ENCODE measurements at places on chromosomes 12 and 14. TPM values are rescaled to one million over a fixed set of nuclear protein-coding genes. Genes with fewer than 3 reads are reported as not detected.

DNA sequence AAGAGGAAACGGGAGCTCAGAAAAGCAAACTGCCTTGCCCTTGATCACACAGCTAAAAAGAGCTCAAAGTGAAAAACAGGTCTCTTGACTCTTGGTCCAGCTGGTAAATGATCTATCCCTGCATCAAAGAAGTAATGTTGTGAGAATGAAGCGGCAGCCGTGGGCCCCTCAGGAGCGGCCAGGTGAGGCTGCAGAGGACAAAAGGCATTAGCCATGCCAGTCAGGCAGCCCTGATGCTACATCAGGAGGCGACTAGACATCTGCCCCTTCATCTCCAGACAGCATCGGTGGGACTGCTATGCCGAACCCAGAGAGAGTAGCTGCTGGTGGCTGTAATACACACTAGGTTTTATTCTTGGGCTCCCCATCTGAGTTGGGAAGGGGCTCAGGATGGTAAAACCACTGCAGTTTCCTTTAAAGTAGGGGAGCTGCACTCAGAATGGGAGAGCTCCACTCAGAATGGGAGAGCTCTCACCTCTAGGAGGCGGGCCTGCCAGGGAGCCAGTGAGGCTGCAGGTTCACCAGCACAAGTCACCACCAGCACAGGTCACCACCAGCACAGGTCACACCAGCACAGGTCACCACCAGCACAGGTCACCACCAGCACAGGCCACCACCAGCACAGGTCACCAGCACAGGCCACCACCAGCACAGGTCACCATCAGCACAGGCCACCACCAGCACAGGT lies 120.1 kb downstream of the TSPAN9 start:
- DNase-seq: no peak

GRCh38 chr14:62066304-62066703 lies 304.1 kb downstream of the SNAPC1 start:
- DNase-seq: no peak

- no peak for DNase-seq
Observed at GRCh38 chr12:105814283-105814682, 324.5 kb downstream of the NUAK1 start.

- DNase-seq: peak; percentile 14
Observed at GRCh38 chr12:93563807-93564538, 8.5 kb upstream of the SOCS2 start.

GRCh38 chr12:42924482-42924881 lies 334.9 kb upstream of the PRICKLE1 start:
- DNase-seq: no peak

- DNase-seq: peak; percentile 74
Observed at GRCh38 chr12:94994312-94994711, 9.2 kb downstream of the NDUFA12 start.

GRCh38 chr12:11555195-11555594 lies 94.3 kb upstream of the ETV6 start:
- no peak for DNase-seq

- no peak for DNase-seq
Observed at GRCh38 chr12:30774599-30774998, 19.8 kb upstream of the CAPRIN2 start.

DNA sequence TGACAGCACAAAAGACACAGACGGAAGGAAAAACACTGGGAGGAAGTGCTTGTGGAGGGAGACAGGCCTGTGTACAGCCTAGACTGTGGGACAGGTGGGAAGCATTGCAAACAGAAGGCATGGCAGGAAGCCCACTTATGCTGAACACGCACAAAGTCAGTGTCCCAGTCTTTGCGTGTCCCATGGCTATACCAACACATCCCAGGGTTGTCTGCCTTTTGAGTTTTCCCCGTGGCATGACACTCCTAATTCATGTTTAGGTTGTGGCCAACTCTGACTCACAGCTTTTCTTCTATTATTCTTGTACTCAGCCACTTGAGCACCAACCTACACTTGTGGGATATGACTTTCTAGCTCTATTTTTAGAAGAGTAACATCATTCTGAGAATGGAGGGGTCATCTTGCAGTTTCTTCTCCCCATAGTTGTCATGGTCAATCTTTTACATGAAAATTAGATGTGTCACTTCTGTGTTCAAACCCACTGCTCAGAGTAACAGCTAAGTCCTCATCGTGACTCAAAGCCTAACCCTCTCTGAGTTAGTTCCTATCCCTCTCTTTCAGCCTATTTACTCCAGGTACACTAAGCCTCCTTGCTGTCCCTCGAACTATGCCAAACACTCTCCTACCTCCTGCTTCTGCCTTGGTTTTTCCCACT lies 27.5 kb upstream of the JPH4 start:
- DNase-seq: peak; percentile 31

DNA sequence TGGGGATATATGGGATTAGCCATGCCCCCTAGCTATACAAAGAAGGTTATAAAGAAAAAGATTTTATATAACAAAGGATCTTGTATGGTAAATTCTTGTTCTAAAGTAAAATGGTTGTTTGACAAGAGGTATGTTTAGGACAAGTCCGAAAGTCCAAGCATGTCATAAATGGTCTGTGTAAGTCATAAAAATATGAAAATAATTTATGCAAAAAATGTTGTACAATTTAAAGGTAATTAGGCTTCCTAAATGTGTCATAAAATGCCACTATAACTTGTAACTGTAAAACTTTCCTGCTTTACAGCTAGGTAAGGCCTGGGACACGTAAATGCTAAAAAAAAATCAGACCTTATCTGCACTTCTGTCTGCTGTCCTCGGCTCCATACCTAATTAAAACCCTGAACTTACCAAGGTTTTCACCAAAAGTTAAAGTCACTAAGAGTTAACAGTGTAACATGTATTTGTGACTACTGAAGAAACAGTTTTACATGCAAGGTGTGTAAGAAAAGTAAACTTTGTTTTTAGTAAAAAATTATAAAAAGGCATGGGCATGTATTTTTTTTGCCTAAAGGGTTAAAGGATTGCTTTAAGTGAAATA lies 110.0 kb upstream of the RESF1 start:
- peak; percentile 37 for DNase-seq

GRCh38 chr14:71773898-71774481 lies 158.2 kb upstream of the RGS6 start:
- DNase-seq: no peak

GRCh38 chr12:110741341-110742095 lies 1.2 kb downstream of the PPP1CC start:
- DNase-seq: peak; percentile 18

- no peak for DNase-seq
Observed at GRCh38 chr12:31527083-31527482, 63.9 kb downstream of the DENND5B start.

- DNase-seq: peak; percentile 6
Observed at GRCh38 chr12:30613119-30613830, 82.4 kb downstream of the IPO8 start.

DNA sequence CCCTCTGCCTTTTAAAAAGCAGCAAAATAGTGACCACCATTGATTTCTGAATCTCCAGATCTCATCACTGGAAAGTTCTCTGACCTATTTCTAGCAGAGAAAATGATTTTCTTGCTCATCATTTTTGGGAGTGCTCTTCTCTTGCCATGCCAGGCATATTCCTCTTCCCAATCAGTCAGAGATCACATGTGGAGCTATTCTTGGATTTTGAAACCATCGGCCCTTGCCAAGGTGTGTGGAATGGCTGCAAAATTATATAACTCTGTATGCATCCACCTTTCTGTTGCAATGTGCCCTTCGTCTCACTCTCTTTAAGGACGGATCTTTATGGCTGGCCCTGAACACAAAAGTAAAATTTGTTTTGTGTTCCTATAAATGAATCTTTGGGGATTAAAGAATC lies 25.5 kb upstream of the LDHB start:
- DNase-seq: no peak

PFDN5 gene
- 480 TPM for total RNA-seq

NRL gene
- 1.5 TPM for total RNA-seq

GLT1D1 gene
- not detected for total RNA-seq

CHGA gene
- not detected for total RNA-seq

TRIM9 gene
- 4.0 TPM for total RNA-seq

TROAP gene
- total RNA-seq: 59.5 TPM
